Esophagus squamous epithelium (tissue), 5 donors: ENCODE measurements at places on chromosomes 2 and 18.

GRCh38 chr2:241030333-241030680 lies 31.9 kb downstream of the SNED1 start:
- DNase-seq: no peak

- DNase-seq: no peak
Observed at GRCh38 chr2:11388262-11389051, 44.0 kb upstream of the ROCK2 start.

DNA sequence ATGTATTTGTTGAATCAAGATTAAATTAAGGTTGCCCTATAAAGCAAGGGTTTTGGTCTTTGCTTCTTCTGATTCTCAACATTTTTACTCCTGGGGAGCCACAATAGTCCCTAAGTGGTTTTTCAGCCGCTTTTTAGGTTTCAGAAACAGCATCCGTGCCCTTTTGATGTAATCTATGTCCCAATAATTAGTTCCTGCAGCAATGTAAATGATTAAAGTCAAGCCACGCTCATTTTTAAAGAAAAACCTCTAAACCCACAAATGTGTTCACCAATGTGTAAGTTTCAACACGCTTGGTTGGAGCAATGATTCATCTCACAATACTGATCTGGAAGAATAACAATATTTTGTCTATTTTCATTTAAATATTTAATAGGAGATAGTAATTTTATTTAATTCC lies 5.6 kb downstream of the ARL4C start:
- no peak for DNase-seq

- no peak for DNase-seq
Observed at GRCh38 chr2:48601349-48601748, 16.3 kb upstream of the GTF2A1L start.

DNA sequence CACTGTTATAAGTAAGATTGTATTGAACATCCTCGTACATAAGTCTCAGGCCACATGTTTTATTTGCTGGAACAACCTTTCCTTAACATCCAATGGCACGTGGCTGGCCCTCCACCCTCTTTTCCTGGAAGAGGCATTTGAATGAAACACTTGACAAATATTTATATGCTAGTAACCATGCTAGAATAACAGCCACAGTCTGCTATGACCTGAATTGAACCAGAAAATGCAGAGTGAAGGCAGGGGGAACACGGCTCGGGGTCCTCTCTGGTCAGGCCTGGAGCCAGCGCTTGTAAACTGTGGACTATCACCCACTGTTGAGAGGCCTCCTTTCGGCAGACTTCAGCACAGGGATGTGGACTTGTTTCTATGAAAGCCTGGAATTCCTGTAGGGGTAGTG lies 198.2 kb upstream of the COPS8 start:
- no peak for DNase-seq

GRCh38 chr2:206150168-206150567 lies 9.1 kb downstream of the NDUFS1 start:
- DNase-seq: no peak

DNA sequence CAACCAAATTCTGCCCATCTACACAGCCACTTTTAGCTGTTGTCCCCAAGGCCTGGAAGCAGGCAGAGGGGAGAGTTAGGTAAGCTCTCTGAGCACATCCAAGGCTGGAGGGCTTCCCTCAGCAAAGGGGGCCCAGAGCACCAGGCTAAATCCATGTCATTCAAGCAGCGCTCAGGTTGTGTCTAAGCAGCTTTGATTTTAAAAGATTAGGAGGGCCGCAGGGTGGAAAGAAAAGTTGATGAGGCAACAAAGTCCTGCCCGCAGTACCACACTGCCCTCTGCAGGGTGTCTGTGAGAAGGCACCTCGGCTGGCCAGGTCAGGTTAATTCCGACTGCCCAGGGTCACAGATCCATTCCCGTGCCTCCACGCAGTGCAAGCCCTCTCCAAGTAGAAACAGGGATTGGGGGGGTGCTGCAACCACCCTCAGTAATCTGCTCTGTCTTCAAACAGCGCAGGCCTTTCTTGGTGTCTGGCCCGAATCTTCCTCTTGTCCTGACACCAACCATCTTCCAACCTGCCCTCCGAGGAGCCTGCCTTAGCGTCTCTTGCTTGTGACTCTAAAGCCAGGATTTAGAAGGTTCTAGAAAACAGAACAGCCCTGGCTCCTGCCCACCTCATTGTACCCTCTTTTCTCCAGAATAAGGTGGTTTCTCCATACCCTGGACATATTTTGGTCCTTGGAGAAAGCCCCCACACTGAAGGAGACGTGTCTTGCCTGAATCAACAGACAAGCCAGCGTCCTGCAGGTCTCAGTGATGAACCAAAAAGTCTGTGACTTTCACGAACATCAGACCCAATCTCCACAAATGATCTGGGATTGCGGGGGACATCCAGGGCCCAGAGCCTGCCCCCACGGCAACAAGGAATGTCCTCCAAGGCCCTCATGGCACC lies 289.2 kb downstream of the TNS1 start:
- DNase-seq: no peak

GRCh38 chr2:23566241-23567142 lies 181.5 kb downstream of the KLHL29 start:
- DNase-seq: no peak

- DNase-seq: no peak
Observed at GRCh38 chr2:144011553-144011952, 508.4 kb downstream of the ZEB2 start.

DNA sequence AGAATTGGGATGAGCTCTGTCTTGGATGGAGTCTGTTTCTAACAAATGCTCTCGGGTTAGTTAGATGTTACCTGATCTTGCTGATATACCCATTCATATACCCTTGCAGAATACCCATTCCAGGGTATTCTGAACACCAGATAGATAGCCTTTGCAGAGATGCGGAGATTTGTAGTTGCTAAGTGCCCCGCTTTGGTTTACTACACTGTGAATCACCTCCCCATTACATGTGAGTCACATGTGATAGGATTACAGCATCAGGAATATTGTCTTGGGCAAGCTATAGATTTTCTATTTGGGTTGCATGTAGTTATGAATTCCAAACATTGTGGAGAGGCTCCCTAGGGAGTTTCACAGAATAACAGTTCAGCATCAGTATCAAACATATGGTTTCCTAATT lies 3.8 kb downstream of the VSNL1 start:
- no peak for DNase-seq

DNA sequence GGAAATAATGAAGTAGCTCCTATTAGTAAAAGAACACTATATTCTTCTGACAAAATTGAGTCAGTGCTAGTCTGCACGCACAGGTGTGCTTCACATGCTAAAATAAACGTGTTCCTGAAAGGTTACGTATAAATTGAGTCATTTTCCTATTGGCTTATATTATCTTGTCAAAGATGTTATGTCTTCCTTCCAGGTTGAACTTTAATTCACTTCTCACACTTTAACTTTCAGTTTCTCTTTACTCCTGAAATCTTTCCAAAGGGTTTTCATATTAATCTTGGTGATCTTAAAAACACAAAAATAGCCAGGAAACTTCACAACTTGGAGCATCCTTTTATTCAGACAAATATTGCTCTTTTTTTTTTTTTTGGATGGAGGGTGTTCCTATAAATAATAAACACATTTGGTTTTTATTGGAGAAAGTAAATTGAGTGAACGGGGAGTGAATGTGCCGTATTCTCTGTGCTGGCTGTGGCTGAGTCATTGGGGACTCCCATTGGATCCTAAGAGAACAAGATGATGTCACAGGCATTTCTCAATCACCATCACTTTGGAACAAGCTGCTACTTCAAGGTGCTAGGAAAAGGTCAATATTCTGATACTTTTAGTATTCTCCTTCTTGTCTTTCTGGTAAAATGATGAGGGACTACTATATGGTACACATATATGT lies 150.2 kb upstream of the SPATS2L start:
- no peak for DNase-seq

GRCh38 chr2:164150604-164151003 lies 414.8 kb upstream of the FIGN start:
- DNase-seq: no peak

- no peak for DNase-seq
Observed at GRCh38 chr18:57275111-57275510, 77.2 kb upstream of the ST8SIA3 start.

- no peak for DNase-seq
Observed at GRCh38 chr2:42450136-42450535, 43.6 kb downstream of the KCNG3 start.

- DNase-seq: no peak
Observed at GRCh38 chr2:31269087-31269486, 35.1 kb downstream of the EHD3 start.

GRCh38 chr2:7019191-7019590 lies 102.0 kb downstream of the RNF144A start:
- no peak for DNase-seq

DNA sequence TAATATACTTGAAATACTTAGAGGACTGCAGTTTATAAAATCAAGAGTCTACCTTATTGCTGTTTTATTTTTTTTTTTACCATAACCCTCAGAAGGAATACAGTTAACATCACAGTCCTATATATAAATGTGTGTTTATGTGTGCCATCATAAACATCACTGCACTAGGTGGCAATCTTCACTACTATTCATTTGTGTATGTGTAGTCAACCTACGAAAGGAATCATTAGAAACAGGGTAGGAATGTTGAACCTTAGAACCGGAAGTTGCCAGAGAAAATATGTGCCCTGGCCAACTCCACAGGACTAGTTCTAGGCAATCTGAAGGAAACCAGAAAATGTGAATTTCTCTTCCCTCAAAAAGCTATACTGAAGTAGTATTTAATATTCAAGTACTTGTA lies 3.4 kb downstream of the GEN1 start:
- DNase-seq: no peak

DNA sequence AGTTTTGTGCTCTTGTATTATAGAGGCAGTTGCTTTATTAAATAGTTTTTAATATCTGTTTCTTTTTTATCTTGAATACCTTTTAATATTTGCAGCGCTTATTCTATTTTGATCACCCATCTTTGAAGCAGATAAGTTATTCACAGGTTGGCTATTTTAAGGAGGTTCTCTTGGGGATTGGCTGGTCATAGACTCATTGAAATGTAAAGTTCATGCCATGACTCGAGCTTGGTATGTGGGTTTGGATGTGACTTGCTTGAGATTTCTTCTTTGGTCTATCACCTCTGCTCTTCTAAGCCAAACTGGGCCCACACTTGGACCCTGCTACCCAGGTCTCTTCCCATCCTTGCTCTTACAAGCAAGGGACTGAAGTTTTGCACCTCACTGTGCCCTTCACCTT lies 33.6 kb downstream of the FARP2 start:
- no peak for DNase-seq

GRCh38 chr2:199861132-199861774 lies 10.3 kb upstream of the FTCDNL1 start:
- no peak for DNase-seq

DNA sequence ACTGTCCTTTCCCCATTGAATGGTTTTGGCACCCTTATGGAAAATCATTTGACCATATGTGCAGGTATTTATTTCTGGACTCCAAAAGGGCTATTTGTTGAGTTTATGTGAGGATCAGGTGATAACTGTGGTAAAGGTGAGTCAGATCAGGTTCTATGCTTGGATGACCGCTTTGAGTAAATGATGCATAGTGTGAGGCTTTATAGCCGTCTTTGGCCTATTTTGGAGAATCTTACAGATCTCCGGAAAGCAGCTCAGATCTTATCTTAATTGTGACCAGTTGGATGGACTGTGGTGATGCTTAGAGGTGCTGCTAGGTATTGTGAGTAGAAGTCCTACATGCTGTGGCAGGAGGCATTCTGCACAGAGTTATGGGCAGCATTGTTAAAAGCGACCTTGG lies 126.2 kb downstream of the METTL8 start:
- no peak for DNase-seq

GRCh38 chr2:99643787-99644418 lies 154.1 kb upstream of the REV1 start:
- no peak for DNase-seq

DNA sequence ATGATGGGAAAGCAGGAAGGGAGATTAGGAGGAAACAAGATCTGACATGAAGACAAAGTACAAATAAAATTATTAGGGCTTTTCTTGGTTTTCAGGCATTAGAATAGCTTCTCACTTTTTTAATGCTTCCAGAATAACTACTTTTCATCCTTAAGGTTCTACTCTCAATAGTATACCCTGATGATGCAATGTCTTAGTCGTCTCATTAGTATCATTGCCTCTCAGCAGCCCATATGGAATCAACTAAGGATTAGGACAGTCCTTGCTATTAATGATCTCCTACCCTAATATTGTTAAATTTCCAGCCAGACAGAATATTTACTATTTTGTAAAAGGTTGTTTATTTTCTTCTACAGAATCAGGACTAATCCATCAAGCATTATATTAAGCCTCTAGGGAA lies 55.9 kb downstream of the RELCH start:
- DNase-seq: no peak

- no peak for DNase-seq
Observed at GRCh38 chr2:32379352-32379751, 22.5 kb downstream of the BIRC6 start.

DNA sequence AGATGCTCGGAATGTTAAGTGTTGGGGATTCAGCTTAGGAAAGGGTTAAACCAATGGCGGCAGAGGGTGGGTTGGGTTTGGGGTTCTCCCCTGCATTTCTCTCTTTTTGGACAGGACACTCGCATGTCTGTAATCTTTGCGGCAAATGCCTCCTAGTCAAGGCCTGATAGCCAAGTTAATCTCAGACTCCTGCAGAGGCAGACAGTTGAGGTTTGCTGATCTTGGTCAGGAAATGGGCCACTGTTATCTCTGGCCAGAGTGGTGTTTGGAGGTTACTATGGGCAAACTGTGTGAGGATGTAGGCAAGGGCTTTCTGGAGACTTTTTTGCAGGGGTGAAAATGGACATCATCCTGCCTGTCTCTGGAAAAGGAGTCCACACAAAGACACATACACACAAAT lies 188.8 kb downstream of the SETBP1 start:
- no peak for DNase-seq

DNA sequence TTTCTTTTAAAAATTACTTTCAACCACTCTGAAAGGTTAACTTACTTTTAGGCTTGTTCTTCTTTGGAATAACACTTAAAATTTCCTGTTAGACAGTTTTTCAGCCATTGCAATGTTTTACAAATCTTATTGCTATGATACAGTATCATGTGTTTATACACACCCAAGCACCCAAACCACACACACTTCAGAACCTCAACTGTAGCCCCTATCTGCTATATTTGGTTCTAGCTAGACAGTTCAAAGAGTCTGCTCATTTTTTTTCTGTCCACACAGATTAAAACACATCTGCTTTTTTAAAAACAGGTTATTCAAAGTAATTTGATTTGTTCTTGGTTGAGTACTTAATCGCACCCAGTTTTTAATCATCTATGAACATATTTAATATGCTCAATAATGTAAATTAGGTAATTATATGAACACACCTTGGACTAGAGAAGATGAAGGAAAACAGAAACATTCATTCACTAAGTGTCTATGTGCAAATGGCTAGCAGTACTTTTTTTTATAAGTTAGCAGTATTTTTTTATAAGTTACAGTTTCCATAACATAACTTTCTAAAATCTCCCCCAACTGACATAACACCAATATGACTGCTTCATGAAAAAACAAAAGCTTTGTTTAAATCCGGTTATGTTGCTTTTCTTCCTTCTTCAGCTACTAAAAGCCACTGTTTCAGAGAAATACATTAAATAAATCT lies 17.6 kb downstream of the FBXO11 start:
- DNase-seq: no peak

- no peak for DNase-seq
Observed at GRCh38 chr2:192216336-192216735, 21.6 kb upstream of the TMEFF2 start.

- DNase-seq: no peak
Observed at GRCh38 chr2:175414882-175415487, 233.5 kb upstream of the ATP5MC3 start.
